ACHN (cell line): ENCODE measurements at places on chromosomes 3 and 15.

DNA sequence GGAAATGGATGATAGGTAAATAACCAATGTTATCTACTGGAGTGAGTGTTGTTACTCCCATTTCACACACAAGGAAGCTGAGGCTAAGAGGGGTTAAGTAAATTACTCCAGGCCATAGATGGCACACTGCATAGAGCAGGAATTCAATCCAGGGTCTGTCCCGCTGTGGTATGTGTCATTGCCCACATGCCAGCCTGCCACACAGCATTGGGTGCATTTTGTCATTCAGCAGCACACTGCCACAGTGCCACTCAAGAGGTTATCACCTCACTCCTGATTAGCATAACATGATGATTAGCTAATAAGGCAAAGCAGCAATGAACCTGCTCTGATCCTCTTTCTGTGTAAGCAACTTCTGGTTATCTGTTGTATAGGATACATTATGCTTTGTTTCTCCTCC is 157.4 kb upstream of the CTNNB1 start:
- no peak for DNase-seq

DNA sequence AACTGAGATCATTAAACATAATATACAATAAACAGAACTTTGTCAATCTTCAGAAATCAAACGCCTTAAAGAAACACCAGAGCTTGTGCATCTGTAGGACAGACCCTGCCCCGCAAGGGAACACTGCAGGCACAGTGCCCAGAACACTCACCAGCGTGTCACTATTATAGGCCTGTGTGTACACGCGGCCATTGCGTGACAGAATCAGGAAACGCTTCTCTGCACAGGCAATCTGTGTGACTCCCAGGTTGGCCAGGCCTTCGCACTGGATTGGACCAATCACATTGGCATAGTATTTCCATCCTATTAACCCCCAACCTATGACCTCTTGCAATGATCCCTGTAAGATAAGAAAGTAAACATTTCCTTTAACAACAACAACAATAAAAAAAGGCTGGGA is 52.9 kb downstream of the HERC2 start:
- DNase-seq = no peak

- DNase-seq = no peak
Measured at GRCh38 chr3:139715743-139716360, 38.1 kb upstream of the NMNAT3 start.

DNA sequence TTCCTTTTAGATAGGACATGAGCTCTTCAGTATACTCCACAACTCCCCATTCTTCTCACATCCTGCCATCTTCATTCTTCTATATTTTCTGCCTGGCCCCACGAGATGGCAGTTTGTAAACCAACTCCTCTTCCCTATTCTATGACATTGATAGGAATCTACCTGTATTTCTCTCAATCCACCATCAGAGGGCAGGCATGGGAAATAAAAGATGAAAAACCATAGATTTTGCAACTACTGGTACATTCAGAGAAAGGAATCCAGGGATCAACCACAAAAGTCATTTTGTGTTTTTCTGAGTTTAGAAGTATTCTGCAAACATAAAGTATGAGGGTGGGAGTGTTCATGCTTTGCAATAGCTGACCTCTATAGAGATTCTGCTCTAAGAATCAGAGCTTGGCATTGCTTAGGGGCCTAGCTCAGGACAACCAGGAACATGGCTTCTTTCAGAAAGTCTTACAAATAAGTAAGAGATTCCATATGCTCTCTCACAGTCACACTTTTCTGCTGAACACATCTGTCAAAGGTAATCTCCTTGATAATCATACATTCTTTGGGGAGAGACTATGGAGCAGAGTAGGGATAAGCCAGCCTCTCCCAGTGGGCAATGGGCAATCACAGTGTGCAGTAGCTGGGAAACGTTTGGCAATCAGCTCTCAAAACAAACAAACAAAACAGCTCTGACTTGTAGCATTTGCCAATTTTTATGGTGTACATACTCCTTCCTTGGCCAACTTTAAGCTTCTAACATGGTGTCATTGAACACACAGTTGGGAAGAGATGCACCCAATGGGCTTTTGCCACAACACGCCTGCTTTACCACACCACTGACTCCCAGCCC is 43.1 kb upstream of the SLC25A36 start:
- DNase-seq = peak; percentile 57

DNA sequence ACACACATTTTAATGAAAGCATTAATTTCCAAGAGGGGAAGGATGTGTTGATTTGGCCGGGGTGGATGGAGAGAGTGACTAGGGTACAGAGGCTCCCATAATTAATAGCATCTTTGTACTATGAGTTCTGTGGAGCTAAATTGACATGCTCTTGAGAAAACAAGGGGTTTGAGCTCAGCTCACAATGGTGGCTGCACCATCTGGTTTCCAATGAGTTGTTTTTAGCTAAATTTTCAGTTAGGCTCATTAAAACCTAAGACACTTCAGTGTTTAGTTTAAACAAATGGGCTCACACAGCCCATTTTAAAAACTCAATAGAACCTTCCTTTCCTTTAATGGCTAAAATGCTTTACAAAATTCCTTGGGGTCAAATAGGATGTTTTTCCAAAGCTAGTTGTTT is 199.7 kb downstream of the TNIK start:
- DNase-seq = no peak

DNA sequence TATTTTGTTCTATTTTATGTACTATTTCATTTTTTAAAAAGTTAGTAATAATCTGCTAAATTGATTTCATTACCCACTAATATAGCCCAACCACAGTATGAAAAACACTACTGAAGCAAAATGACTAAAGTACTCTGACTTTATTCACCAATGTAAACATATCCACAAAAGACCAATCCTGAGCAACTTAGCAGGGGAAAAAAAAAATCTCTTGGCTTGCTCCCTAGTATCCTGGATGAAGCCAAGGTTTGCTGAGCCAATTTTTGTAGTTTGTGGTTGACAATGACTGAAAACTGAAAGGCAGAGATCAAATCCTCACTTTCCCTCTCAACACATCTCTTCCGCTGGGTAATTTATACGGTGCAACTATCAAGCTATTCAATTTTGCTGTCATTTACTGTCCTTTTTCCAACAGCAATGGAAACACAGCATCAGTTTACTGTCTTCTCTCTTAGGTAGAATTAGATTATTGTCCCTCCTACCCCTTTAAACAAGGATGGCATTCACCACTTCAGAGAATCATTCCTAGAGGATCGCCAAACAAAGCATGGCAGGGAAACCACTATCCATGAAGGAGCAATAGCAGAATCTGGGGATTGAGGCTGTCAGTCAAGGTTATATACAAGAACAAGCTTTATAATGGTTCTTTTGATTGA is 149.7 kb downstream of the THRB start:
- no peak for DNase-seq

DNA sequence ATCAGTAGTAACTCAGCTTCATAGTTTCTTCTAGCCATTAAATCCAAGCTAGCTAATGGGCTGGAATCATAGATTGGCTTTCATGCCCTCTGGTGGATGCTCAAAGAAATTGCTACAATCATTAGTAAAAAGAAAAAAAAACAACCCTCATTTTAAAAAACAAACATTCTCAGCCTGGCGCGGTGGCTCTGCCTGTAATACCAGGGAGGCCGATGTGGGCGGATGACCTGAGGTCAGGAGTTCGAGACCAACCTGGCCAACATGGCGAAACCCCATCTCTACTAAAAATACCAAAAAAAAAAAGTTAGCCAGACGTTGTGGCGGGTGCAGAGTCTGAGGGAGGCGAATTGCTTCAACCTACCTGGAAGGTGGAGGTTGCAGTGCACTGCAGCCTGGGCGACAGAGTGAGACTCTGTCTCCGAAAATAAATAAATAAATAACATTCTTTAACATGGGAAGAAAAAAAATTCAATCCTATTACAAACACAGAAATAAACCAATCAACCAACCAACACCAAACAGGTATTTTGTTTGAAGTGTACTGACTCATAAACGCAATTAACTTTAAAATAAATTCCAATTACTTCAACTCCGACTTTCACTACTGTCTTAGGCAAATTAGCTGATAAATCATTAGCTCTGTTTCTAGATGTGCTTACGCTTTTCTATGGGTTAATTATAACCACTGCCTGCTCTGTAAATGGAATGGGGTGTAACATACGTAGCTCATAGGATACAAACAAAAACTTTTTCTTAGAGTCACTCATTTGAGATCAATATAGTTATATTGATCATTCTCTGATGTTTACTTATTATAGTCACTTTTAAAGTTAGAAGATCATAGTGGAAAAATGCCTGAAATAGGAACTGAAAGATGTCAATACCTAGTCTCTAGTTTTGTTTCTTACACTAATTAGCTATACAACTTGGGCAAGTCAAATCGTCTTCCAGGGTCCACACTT is 24.9 kb downstream of the TMEM207 start:
- DNase-seq = peak; percentile 77

GRCh38 chr3:72636969-72637597 is 211.2 kb downstream of the SHQ1 start:
- no peak for DNase-seq

DNA sequence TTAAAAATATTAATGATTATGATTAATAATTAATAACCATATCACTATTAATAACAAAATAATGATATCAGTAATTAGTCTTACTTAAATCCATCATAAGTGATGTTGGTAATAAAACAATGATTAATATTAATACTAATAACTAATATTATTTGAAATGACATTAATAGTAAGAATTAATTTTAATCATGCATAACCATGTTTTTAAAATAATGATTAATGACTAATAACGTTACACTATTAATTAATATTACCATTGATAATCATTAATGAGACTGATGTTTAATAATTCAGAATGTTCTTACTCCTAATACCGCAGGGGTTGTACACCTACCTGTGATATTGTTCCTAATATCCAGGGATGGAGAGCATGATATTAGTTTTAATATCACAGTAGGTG is 53.4 kb upstream of the FRG2C start:
- no peak for DNase-seq

DNA sequence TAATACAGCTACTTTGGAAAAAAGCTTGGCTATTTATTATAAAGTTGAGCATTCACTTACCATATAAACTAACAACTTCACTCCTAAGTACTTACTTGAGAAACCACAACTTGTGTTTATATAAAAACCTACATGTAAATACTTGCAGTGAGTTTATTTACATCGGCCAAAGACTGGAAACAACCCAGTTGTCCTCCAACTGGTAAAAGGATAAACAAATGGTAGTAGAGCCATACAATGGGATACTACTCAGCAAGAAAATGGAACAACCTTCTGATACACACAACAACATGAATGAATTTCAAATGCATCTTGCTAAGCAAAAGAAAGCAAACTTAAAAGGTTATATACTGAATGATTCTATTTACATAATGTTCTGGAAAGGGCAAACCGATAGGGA is 63.7 kb downstream of the SLC7A14 start:
- no peak for DNase-seq

- no peak for DNase-seq
Measured at GRCh38 chr3:44232407-44232806, 9.3 kb upstream of the TOPAZ1 start.

- DNase-seq = peak; percentile 39
Measured at GRCh38 chr3:39193391-39193790, 996 bp upstream of the XIRP1 start.

GRCh38 chr15:36988947-36989346 is 111.4 kb downstream of the MEIS2 start:
- no peak for DNase-seq

DNA sequence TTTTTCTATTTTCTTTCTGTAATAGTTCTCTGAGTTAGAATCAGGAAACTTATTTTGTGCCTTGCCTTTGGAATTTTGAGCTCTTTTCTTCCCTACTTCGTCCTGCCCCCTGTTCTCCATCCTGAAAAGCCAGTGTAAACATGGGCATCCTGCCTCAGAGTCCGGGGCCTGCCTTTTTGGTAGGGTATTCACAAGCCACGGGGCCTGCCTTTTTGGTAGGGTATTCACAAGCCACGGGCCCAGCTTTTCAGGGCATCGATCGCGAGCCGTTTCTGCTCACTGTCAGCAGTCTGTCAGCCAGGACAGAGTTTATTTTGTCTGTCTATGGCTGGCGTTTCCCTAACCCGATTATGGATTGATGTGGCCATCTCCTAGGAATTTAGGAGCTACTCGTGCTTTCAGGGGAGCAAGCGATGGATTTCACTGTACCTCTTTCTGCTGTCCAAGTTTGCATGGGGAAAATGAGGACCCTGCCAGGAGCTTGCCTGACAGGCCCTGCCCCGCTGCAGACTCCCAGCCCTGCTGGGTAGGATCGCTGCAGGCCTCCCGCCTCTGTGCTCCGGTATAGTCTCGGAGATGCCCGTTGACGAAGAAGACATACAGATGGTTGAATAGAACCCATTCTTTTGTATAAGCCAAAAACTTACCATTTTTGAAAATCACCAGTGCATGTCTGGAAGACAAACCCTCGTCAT is 12.8 kb downstream of the SYNM start:
- DNase-seq = no peak

DNA sequence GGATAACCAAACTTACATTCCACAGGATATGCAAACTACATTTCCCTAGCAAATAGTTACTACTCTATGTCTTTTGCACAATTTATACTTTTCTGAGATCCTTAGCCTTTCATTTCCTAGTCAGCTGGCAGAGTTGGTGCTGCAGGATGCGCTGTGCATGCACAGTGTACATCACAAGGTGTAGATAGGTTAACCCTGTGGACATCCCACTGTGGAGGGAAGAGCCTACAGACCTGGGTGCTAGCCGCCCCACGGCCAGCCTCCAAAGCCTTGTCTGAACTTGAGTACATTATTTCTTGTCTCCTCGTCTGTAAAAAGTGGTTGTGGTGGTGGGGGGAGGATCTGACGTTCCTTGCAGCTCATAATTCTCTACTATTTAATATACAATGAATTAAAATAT is 3.5 kb downstream of the TNFSF10 start:
- DNase-seq = no peak

GRCh38 chr15:101051291-101052030 is 132.3 kb downstream of the LRRK1 start:
- no peak for DNase-seq

- DNase-seq = no peak
Measured at GRCh38 chr3:188863999-188864406, 307.8 kb upstream of the TPRG1 start.

- DNase-seq = no peak
Measured at GRCh38 chr15:45785897-45786296, 151.1 kb downstream of the SQOR start.

DNA sequence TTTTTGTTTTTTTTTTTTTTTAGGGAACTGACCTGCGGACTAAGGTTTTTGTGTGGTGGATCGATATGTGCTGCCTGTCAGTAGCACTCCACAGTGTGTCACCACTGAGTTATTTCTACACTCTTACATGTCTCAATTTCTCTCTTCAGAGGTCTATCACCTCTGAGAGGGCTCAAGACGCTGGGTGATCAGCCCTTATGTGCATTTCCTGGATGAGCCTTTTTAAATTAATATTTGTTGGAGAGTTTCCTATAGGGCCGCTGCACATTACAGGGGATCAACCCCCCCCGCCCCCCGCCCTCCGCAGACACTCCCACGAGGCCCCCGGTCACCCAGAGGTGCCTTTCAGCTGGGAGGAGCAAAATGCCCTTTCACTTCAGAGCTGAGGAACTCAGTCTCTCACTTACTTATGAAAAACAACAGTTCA is 34.5 kb upstream of the AP4E1 start:
- no peak for DNase-seq

GRCh38 chr3:175655351-175655750 is 796.2 kb downstream of the NAALADL2 start:
- DNase-seq = no peak
